ENCODE measurements at places on chromosomes 1 and 21.

DNA sequence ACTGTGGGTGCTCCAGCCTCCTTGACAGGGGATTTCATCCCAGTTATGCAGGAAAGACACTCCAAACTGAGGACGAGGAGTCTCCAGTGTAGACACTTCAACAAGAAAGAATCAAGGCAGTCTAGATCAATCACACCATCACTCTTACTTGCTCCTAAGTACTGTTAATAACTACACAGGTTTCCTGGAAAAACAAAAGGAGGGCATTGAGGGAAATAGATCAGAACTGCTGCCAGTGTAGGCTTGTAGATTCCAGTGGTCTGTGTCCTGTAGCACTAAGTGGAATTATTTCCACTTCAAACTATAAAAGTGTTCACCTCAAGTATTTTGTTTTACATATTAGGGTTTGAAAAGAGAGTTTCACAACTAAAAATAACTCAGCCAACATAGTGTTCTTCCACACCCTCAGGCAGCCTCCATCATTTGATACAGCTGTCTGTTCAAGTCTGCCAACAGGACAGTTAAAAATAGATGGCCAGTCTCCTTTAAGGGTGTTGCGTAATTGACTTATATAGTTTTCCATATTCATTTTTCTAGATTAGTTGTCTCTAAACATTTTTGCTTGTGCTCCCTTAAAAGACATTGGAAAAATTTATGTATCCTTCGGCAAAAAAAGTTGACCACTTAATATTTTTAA is 32.0 kb upstream of the AGL start:
- peak; percentile 22 for DNase-seq

- DNase-seq = no peak
Observed at GRCh38 chr1:209650454-209650853, 1.8 kb downstream of the LAMB3 start.

DNA sequence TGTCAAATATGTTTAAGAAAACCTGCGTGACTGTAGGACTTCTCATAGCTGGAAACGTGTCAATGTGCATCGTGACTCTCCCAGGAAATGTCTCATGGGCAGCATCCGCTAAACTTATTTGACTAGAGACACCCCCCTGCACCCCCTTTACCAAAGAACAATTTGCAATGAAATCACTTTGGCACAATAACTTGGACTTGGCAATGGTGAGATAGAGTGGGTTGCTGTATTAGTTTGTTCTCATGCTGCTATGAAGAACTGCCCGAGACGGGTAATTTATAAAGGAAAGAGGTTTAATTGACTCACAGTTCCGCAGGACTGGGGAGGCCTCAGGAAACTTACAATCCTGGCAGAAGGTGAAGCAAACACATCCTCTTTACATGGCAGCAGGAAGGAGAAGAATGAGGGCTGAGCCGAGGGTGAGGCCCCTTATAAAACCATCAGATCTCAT is 13.8 kb downstream of the CLDN14 start:
- DNase-seq = no peak

DNA sequence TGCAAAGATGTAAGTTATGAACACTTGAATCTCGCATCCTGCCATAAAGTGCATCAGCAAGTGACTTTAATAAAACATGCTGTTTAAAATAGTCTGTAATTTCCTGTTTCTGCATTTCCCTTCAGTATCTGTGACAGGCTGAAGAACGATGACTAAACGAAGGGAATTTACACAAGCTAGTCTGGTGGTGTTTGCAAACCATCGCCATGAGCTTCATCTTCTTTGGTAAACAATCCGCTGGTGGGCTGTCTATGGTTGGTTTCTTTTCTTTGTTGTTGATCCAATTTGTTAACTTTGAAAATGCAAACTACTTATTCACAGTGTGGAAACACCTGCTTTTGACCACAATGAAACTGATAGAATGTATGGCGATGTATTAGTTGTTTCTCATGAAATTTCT is 13.9 kb downstream of the SERTAD4 start:
- DNase-seq = peak; percentile 53

DNA sequence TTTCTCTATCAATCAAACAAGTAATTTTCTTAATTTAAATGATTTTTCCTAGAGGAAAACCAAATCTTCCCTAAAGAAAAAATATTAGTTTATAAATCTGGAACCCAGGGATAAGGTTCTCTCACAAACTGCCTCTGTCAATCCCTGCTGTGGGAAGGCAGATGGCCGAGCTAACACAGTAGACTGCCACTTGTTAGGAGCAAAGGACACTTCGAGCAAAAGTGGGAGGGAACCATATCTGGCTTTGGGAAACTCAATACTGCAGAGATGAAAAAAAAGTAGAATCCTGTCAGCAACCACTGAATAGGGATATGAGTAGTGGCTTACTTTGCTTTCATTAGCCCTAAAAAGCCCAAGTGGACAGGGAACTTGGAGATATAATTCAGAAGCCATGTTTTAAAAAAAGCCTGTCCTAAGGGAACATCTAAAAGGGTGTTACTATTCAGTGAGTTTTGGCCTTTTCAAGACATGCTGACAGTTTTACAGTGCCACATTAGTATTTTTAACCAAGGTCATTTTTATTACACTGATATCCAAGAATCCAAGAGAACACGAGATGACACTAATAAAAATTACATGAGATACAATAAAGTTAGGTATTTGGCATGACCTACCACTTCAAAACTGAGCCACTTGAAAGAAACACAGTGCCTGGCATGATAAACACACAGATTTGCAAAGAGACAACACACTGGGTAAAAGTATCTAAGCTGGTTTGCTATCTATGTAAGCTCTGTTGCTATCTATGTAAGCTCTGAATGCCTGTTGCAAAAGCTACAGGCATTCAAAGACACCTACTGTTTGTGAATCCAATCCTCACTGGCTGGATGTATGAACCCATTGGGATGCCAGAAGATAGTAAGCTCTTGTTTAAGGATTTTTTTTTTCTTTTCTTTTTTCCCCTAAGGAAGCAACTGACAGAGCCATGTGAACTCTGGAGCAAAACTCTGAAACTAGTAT is 21.4 kb downstream of the TEX38 start:
- DNase-seq = no peak

DNA sequence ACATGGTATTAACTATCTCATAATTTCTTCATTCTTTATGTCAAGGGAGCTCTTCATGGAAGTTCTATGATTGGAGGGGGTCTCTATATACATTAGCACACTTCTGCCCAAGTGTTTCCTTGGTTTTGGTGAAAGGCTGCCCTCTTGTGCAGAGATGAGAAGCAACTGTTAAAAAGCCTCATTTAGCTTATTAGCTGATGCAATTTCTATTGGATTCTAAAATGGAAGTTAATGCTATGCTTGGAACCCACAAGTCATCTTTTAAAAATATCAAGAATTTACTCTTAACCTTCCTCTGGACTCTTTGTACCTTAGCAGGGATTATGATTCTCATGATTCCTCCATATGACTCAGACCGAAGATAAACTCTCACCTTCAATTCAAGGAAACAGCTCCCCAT is 328.9 kb downstream of the PTBP2 start:
- DNase-seq = peak; percentile 4
